NCI-H187 (cell line): ENCODE measurements at places on chromosomes 16 and 17.

DNA sequence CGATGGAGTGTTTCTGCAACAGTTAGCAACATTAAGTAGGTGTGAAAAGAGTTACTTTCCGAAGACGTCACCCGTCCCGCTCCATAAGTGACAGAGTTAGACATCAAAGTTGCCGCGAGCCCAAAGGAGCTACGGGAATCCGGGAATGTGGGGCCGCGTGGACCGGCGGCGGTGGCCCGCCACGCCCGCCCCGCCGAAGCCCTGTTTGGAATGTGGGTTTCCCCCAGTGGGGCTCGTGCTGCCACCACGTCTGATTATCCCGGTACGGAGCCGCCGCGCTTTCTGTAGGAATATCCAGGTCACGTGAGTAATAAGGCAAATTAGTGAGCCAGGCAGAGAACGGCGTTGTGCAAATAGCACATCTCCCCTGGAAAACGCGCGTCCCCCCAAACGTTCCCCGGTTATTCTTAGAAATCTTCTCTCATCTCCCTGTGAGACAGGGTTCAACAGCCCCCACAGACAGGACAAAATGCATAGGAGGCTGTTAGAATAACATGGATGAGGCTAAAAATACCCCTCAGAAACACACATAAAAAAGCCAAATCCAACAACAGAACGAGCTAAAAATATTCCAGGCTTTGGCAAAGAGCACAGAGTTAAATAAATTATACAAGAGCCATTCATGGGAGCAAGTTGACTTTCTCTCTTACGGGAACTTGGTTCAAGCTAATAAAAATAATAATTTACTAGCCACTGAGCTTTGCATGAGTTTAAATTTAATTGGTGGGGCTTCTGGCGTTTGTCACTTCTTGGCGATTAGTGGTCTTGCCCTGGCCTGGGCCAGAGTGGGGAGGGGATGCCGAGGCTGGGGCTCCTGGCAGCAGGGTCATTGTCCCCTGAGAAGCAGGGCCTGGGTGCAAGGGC lies 8.6 kb downstream of the BAHCC1 start:
- no peak for DNase-seq

- no peak for DNase-seq
Observed at GRCh38 chr16:69145658-69146057, 13.2 kb downstream of the UTP4 start.

DNA sequence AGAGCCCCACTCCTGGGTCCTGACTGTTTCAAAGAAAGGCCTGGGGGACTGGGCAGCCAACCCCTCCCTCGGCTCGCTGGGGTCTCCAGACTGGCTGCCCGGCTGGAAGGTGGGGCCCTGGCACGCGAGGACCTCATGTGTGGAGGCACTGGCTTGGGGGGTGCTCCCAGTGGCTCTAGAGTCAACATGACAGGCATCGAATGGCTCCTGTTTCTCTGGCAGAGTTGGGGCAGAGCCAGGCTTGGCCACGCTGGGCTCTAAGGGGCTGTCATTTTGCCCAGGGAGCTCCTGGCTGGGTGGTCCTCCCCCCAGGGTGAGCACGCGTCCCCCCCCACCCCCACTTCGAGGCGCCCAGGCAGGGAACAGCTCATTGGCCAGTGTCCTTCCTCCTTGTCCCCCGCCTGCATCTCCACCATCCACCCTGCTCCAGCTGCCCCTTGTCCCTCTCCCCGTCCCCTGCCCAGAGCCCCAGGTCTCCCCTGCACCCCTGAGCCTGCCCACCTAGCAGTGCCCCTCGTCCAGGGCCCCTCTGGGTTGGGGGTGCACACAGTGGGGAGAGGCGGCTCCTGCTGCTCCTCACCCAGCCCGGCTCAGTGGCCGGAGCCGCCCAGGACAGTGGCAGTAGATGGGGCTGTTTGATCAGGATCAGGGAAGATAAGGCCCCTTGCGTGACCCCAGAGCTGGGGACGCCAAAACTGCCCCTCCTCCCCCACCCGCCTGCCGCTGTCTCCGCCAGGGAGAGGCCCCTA lies 2.7 kb downstream of the GCGR start:
- DNase-seq, result no peak

DNA sequence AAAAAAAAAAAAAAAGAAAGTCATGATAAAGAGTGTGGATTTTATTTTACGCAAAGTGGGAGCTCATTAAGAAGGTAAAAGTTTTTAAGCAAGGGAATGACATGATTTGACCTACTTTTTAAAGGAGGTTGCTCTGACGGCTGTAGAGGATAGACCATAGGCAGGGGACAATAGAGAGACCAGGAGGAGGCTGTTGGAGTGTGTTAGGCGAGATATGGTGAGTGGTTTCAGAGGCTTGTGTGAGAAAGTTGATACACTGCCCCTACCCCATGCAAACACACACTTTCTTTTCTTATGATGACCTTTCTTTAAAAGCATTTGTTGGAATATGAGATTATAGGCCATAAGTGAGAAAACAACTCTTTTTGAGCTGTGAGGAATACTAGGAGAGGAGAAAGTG lies 82.0 kb downstream of the FTO start:
- no peak for DNase-seq

DNA sequence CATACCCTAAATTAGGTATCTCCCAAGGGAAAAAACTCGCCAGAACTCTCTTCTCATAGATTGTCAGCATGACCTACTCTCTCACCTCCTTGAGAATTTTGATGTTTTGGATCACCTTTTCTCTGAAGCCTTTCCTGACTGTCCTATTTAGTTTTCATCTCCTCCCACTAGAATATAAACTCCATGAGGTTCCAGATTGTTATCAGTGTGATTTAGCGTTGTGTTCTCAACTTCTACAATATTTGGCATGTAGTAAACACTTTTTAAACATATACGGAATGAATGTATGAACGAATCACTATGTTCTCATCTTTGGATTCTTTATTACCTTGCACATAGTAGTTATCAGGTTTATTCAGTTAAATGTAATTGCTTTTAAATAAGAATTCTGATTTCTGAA lies 88.7 kb downstream of the VMP1 start:
- no peak for DNase-seq

- DNase-seq, result no peak
Observed at GRCh38 chr16:49499414-49499785, 125.8 kb downstream of the C16orf78 start.

DNA sequence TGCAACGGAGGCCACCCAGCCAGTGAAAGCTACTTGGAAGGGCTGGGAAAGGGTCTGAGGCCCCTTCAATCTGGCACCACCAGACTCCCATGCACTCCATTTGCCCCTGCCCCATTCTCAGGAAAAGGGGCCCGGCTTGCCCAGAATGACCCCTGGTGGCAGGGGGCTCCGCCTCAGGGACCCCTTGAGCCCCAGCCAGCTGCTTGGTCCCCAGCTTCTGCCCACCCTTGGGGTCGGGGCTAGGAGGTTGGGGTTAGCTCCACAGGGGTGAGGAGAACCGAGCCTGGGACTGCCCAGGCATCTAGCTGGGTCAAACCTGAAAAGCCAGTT lies 1.3 kb downstream of the RHBDF1 start:
- DNase-seq, result no peak

- no peak for DNase-seq
Observed at GRCh38 chr16:89860747-89861304, 12.6 kb upstream of the TCF25 start.

- DNase-seq, result no peak
Observed at GRCh38 chr16:66382966-66383299, 16.4 kb downstream of the CDH5 start.
